ENCODE measurements at places on chromosomes 3 and 15.

GRCh38 chr15:54789376-54789775, 407.4 kb downstream of the RSL24D1 start:
- ATAC-seq, result no peak

DNA sequence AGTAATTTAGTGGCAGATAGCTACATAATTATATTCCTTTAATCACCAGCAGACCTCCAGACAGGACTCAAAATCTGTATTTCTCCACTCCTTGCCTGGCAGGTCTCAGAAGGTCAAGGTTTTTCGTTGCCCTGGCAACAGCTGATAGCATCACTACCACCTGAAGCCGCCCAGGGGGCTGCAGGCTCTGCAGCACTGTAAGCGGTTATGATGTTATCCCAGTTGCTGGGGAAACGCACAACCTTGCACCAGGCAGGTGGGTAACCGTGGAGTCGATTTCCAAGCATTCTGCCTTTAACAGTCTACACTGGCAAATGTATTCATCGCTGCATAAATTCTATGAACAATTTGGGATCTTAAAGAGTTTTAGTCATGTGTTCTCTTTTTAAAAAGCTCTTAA, 756.3 kb downstream of the NTRK3 start:
- ATAC-seq, result no peak

DNA sequence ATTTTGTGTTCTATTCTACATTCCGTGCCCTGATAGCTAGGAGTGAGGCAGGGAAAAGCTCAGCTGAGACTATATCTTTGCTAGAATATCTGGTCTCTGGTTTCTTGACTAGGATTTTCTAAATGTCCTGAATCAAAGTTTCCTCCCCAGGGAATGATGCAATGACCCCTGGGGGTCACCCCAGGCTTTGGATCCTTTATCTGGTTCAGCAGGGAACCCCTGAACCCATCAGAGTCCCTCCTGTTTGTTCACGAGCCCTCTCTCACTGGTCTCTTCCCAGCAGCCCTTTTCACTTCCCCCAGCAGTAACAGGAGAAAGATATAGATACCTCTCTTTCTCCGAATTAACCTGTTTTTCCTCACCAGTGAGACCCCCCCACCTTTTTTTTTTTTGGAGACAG, 14.3 kb downstream of the TM2D3 start:
- ATAC-seq, result no peak

DNA sequence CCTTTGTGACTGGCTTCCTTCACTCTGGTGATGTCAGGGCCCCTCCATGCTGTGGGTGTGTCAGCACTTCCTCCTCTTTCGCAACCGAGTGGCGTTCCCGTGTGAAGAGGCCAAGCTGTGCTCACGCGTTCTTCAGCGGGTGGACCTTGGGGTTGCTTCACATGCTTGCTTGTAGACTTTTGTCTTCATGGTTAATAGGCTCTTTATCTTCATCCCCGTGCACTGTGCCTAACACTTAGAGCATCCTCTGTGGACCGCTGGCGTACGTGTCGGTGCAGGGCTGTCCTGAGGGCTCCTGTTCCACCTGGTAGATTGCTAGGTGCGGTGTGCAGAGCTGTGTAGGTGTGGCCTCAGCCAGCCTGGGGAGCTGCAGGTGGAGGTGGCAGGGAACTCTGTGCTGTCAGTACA, 182.3 kb downstream of the OR4M2 start:
- peak; percentile 18 for ATAC-seq

- ATAC-seq, result no peak
Measured at GRCh38 chr3:81003817-81004216, 757.6 kb downstream of the GBE1 start.
